NCI-H526 treated with DMSO at 0.1 percent for 48 hours (cell line): ENCODE measurements at places on chromosomes 3 and 15.

- peak; percentile 35 for DNase-seq
Measured at GRCh38 chr3:38346587-38347410, at the start of gene XYLB. Gene XYLB (plus strand): TSS chr3:38346785. CDS start chr3:38346869, 84 bp downstream.

GRCh38 chr3:120200493-120201235 is 84.4 kb downstream of the GPR156 start:
- no peak for DNase-seq

- no peak for DNase-seq
Measured at GRCh38 chr15:99731336-99732123, 1.7 kb downstream of the LYSMD4 start.

DNA sequence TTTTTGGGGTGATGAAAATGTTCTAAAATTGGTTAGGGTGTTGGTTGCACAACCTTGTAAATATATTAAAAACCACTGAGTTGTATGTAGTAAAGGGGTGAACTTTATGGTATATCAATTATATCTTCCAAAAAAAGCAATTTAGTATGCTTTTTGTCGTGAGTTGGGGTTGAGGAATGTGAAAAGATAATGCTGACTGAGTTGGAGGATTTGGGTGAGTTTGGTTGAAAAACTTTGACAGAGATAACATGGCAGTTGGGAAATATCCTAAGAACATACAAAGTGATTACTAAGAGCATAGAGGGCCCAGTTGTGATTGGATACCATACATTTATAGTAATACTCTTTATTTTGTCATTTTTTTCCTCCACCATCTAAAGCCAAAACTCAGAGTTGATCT is 33.6 kb downstream of the HMG20A start:
- no peak for DNase-seq

DNA sequence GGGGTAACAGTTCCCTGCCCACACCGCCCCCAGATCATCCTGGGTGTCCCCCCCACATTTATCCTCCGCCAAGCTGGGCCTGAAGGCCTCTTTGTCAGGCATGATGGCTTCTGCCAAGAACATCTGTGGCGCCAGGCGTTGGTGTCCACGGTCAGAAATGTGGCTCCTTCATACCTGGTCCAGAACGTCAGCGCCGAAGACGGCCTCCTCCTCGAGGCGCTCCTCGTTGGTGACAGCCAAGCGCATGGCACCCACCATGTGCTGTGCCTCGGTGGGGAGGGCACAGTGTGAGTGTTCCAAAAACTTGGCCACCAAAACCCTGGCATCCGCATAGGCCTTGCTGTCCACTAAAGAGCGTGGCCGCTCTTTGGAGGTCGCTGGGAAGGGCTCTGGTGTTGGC is 146.5 kb downstream of the NSMCE3 start:
- no peak for DNase-seq

DNA sequence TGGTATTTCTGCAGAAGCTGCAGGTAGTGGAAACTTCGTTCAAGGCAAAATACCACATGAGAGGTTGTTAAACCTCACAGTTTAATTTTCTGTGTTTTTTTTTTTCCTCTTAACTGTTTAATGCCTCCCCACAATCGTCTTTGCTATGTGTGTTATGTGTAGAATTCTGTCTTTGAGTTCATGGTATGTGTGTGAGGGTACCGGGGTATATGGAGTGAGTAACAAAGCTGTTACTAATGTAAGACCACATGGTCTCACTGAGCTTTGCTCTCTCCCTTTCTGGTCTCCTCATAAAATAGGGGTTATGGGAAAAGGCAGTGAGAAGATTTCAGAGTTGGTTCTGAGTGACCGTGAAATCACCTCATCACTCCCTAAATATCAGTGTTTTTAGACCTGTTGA is 143.6 kb downstream of the USP13 start:
- DNase-seq: no peak

- DNase-seq: no peak
Measured at GRCh38 chr3:12750658-12751071, 8.4 kb downstream of the TMEM40 start.
